ENCODE measurements at places on chromosomes 1 and 21.
A peak's percentile ranks its signal among the peaks of the same experiment; 100 is the strongest.

DNA sequence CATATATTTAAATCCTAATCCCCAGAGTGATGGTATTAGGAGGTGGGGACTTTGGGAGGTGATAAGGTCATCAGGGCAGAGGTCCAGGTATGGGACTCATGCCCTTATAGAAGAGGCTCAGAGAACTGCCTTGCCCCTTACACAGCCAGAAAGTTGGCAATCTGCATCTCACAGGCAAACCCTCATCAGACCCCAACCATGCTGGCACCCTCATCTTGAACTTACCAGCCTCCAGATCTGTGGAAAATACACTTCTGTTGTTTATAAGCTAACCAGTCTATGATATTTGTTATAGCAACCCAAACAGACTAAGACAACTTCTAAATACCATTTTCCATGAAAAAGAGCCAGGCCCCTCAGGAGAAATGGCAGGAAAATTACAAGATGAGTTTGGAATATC, 69.3 kb upstream of the PRDX6 start:
- DNase-seq = no peak

GRCh38 chr1:180343921-180344769, 114.1 kb downstream of the LHX4 start:
- DNase-seq = peak; percentile 66

DNA sequence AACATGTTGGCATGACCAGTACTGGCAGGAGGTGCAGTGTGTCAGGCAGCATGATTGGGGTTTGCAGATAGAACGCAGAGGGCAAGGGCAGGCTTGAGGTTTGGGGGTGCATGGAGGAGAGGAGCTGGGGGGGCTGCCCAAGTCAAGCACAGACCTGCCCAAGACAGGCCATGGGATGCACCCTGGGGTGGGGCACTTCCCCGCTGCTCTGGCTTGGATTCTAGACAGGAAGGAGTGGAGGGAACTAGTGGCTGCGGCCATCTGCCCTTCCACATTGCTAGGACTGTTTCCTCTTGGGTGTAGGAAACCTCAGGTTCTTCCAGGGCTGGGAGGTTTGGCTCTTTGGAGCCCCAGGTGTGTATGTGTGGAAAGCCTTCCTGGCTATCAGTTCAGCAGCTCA, 3.0 kb downstream of the PDXK start:
- no peak for DNase-seq

- DNase-seq = no peak
Observed at GRCh38 chr1:89525169-89525855, 683 bp downstream of the LRRC8B start.

DNA sequence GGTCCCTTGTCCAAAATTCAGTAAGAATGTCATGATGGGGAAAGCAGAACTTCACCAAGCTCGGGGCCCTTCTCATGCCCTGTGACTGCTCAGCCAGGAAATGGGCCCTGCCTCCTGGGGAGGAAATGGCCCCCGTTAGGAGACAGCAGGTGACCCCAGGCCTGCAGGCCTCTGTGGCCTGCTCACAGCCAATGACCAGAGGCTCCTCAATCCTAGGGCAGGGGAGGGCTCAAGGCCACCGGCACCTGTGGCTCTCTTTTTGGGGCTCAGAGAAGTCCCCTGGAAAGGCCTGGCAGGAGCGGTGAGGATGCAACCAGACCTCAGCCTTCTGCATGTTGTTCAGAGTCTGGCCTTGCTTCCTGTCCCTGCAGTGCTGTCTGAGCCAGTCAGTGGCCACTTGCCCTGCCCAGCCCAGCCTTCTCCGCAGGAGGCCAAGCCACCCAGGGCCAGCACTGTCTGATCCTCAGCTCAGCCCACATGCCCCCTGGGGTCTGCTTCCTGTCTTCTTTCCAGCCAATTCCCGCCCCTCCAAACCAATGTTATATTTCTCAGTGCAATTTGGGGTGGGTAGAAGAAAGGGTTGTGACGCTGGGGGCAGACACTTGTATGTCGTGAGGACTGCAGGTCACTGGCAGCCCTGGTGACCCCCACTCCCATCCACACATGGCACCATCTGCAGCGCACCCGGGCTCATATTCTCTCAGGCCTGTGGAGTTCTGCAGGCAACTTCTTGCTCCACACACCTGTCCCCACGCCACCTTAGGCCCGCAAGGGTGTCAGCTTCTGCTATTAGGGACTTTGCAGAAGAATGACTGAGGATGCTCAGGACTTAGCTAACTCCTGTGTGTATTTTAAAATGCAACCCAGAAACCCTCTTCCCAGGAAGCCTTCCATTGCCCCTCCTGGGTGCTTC, 83.6 kb downstream of the ITPKB start:
- no peak for DNase-seq

DNA sequence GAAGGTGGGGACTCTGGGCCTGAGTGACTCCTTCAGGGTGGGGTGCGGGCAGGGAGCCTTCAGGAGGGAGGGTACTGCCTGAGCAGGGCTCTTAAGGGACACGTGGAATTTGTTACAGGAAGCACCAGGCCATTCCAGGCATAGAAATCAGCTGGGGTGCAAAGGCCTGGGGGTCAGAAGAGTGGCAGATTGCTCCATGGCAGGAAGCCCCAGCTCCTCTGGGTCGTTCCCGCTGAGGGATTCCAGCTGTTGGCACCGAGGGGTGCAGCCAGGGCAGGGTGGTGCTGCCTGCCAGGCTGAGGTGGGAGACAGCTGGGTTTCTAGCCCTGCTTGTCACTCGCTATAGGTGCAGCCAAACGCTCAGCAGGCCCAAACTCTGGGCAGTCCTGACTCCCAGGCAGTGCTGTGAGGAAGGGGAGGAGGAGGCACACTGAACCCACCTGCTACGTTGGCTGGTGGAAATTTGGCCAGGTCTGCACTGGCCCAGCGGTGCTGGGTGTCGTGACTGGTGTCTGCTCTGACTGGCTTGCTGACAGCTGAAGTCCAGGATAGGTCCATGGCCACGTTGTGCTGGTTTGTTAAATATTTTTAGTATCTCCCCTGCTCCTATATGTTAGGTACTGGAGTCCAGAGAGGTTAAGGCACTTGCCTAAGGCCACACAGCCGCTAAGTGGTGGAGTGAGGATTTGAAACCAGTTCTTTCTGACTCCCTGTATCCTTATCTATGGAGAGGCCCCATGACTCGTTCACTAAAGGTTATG, 19.3 kb downstream of the TNFRSF1B start:
- DNase-seq = no peak

DNA sequence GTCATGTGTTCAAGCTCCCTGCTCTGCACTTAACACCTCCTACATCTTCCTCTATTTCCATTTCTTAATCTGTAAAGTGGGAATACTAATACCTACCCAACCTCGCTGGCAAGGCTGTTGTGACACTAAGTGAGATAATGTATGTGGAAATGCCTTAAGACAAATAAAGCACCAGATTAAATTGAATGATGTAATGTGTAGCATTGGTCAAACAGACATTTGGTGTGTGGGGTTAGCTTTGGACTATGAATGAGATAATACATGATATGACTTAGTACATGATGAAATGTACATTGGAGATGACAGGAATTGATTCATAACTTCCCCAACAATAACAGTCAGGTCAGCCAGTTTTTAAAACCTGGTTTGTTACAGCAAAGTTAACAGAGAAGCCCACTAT, 5.2 kb downstream of the AMPD1 start:
- DNase-seq = no peak

GRCh38 chr1:201354901-201355295, 22.6 kb downstream of the TNNT2 start:
- DNase-seq = no peak

GRCh38 chr21:41993744-41994143, 16.4 kb downstream of the ZBTB21 start:
- no peak for DNase-seq

GRCh38 chr1:17039522-17039921, 14.3 kb downstream of the SDHB start:
- no peak for DNase-seq

All from NCI-H446 (cell line).